NCI-H69 (cell line): ENCODE measurements at places on chromosomes 12 and 14.

- no peak for DNase-seq
Measured at GRCh38 chr12:80559766-80560165, 115.7 kb downstream of the PTPRQ start.

- no peak for DNase-seq
Measured at GRCh38 chr12:6158255-6158654, 33.8 kb upstream of the VWF start.

DNA sequence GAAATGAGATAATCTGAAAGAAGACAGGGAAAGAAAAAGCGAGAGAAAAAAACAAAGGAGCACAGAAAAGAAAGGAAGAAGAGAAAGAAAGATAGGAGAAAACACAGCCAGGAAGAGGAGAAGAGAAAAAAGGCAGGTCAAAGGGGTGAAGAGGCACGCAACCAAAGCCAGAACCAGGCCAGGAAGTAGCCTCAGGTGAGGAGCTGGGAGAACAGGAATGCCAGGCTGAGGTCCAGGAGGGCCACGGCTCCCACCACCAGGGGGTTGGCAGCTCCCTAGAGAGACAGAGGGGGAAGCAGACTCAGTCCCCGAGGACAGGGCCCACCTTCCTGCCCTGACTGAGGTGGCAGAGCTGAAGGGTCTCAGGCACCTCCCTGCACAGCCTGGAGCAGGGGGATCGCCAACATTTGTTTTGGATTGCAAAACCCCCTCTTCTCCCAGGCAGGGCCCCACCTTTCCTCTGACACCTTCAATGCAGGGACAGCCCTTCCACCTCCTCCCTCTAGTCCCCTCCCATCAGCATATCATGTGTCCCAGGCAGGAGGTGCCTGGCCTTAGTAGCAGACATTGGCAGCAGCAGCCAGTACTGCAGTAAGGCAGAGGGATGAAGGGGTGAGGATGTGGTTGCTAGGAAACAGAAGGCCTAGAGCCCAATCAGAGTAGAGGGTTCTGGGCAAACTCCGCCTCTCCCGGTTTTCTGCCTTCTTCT is 2.0 kb upstream of the AP1G2 start:
- peak; percentile 58 for DNase-seq

DNA sequence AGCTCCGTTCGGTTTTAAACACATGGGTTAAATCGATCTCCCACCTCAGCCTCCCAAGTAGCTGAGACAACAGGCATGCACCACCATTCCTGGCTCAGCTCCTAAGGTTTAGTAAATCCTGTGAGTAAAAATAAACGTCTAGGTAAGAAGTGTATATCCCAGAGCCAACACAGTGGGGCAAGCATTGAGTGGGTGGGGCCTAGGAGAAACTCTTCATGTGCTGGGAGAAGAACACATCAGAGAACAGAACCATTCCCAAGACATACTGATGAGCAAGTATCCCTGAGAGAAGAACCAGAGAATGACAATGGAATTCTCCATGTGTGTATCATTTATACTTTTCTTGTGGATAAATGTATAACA is 86.3 kb downstream of the SEC23A start:
- DNase-seq: peak; percentile 26

DNA sequence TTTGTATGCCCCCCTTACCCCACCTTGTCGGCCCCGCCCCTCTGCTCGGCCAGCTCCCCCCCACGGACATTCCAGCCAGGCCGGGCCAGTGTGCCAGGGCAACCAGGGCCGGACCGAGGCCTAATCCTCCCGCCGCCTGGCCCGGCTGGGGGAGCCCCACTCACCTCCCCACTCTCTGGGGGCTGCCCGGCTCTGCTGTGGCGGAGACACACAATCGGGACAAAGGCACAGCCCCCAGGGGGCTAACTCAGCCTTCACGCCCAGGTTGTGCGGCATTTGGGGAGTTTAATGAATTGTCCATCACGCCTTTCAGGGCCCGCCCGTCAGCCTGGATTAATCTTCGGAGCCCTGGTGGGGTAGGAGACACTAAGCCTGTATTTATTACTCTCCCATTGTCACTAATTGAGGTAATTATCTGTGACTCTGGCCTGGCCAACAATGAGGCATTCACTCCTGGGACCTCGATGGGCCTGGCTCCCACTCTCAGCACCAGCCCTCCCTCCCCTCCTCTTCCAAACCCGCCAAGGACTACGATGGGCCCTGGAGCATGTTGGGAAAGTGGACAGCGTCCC is 8.7 kb downstream of the WNT1 start:
- DNase-seq: peak; percentile 98

GRCh38 chr14:101350691-101351090 is 210.6 kb upstream of the DIO3 start:
- no peak for DNase-seq

DNA sequence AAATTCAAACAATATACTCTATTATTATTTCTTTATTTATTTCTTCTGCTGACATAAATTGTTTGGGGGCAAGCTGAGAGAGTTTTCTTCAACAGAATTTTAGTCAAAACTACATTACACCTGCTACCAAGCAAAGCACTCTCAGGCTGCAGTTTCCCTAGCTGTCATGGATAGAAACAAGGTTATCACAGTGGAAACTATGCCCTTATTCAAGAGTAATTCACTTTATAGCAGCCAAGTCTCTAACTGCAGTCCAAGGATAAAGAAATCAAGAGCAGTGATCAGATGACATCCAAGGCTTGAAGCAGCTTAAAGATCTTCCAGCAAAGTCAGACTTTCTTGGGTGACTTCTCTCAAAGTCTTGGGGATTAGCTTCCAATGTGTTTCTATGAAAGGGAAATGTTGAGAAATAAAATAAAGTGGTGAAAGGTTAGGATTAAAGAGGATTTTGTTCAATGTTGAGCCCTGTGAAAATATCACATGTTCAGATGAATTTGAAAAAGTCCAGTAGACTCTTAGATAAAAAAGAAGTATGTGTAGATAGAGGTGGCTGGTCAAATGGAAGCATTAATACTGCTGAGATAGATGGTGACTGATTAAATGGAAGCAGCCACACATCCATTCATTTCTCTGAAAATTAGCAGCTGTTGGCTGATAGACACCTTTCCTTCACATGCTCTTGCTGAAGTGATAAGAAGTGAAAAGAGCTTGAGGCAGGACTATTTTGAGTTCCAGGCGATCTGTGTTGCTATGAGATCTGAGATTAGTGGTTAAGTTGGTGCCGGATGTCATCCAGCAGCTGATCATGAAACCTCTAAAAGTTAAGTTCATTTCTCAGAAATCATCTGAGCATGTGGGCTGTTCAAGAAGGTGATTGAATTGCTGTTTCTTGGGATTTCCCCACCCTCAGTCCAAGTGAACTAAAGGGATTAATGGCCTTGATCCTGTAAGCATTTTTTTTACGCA is 257.8 kb upstream of the BTG1 start:
- no peak for DNase-seq

DNA sequence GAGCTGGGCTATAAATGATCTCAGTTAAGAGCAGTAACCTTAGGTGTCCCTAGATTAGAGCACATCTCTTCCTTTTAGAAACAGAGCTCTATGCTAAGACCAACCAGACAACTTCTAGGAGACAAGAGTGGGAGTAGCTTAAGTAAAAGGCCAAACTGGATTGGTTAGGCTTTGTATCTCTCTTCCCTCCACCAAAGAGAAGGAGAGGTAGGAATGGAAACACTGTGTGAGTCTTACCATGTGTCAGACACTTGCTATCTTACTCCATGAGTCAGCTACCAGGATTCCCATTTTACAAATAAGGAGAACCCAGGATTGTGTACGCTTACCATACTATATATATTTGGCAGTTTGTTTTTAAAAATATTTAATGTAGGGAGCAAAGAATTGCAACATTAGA is 122.9 kb downstream of the PAX9 start:
- peak; percentile 30 for DNase-seq

DNA sequence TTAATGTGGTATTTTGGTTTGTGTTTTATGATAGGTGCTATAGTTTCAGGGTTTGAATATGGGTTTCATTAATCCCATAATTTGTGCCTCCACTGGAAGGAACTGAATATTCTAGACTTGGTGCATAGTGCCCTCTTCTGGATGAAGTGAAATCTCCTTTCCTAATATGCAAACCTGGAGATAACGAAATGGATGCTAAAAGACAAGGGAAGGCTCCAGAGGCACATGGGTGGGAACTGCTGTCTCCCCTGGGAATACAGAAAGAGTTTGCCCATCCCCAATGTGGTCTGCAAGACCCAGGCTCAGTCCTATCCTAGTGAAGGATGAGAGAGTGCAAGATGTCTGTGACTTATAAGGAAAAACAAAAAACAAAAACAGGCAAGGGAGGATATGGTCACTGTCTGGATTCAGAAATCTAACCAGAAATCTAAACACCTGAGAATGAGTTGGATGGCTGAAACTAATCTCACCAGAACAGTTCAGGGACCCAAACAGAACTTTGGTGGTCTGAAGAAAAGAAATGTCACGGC is 142.3 kb upstream of the TMPO start:
- DNase-seq: peak; percentile 86
